Bone marrow (tissue), 2 donors: ENCODE measurements at places on chromosomes 5 and 9.

- DNase-seq: no peak
Observed at GRCh38 chr5:5583023-5583765, 160.7 kb downstream of the ICE1 start.

DNA sequence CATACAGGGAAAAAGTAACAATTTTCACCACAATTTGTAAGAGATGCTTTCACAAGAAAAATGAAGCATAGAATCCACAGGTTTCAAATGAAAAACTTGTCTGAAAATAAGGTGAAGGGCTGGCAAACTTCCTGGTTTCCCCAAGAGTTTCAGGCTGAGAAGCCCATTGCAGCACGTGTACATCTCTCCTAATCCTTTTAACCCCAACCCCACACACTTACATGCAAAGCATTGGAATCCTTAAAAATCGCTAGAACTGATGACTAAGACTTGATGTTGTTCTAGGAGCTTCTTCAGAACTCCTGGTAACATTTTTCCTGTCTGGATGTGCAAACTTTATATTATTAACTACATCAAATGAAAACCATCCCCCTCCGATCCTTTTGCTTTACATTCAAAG lies 317.8 kb upstream of the RGMB start:
- DNase-seq: no peak

- no peak for DNase-seq
Observed at GRCh38 chr5:33049298-33049697, 338.2 kb downstream of the NPR3 start.

DNA sequence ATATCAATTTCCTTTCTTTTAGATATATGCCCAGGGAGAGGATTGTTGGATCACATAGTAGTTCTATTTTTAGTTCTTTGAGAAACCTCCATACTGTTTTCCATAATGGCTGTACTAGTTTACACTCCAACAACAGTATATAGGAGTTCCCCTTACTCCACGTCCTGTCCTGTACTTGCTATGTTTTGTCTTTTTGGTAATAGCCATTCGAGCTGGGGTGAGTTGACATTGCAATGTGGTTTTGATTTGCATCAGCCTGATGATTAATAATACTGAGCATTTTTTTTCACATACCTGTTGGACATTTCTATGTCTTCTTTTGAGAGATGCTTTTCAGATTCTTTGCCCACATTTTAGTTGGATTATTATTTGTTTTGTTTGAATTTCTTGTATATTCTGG lies 445.9 kb downstream of the NTRK2 start:
- DNase-seq: no peak

- no peak for DNase-seq
Observed at GRCh38 chr9:125929846-125930245, 182.7 kb downstream of the PBX3 start.

DNA sequence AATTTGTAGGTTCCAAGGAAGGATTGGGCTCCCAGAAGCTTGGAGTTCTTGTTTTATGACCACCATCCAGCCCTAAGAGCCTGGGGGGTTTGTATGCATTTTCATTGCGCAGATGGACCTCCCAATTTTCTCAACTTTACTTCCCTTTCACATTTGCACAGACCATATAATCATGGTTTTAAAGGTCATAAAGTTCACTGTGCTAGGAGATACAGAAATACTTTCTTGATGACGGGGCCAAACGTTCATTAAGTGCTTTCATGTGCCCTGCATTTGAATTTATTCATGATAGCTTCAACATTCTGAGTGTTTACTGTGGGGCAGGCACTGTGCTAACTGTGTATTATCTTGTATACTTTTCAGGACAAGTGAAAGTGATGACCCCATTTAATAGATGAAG lies 51.5 kb downstream of the WWC1 start:
- DNase-seq: no peak

- DNase-seq: no peak
Observed at GRCh38 chr9:83182071-83182470, 119.1 kb upstream of the RASEF start.

GRCh38 chr9:15333376-15333881 lies 26.4 kb upstream of the TTC39B start:
- DNase-seq: no peak

- DNase-seq: no peak
Observed at GRCh38 chr9:137224830-137225694, at the start of gene CYSRT1. TSS of gene CYSRT1 (plus strand) at chr9:137225174. CDS start at chr9:137225622, 448 bp downstream.

DNA sequence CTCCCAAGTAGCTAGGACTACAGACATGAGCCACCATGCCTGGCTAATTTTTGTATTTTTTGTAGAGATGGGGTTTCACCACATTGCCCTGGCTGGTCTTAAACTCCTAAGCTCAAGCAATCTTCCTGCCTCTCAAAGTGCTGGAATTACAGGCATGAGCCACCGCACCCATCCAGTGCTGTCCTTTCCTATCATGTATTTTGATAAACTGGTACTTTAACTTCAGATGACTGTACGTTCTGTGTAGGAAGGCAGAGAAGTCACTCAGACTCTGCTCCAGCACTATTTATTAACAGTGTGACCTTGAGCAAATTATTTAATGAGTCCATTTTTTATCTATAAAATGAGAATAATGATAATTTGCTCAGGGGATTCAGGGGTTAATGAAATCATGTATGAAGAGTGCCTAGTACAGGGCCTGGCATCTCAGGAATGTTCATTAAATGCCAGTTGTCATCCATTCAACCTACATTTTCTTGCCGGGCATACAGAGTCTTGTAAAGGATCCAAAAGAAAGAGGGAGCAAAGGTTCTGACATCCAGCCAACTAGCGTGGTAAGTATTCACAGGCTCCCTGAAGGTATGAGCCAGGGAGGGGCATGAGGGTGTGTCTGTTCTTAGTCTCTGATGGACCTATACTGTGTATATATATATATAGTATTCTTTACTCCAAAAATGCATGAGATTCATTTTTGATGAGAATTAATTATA lies 201.9 kb downstream of the PBX3 start:
- DNase-seq: no peak

DNA sequence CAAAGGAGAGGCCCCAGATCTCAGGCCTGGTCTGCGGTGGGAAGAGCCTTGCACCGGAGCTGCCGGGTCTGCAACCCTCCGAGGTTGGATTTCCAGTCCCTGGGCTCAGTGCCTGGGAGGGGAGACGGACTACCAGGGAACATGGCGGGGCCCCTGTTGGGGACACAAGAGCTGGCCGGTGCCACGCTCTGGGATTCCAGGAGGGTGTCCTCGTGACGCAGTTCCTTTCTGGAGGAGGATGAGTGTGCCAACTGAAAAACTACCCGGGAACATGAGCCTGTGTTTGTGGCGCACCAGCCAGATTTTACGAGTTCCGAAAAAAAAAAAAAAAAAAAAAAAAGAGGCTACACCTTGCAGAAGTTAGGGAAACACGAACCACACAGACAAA lies 9.0 kb downstream of the NRARP start:
- DNase-seq: no peak

DNA sequence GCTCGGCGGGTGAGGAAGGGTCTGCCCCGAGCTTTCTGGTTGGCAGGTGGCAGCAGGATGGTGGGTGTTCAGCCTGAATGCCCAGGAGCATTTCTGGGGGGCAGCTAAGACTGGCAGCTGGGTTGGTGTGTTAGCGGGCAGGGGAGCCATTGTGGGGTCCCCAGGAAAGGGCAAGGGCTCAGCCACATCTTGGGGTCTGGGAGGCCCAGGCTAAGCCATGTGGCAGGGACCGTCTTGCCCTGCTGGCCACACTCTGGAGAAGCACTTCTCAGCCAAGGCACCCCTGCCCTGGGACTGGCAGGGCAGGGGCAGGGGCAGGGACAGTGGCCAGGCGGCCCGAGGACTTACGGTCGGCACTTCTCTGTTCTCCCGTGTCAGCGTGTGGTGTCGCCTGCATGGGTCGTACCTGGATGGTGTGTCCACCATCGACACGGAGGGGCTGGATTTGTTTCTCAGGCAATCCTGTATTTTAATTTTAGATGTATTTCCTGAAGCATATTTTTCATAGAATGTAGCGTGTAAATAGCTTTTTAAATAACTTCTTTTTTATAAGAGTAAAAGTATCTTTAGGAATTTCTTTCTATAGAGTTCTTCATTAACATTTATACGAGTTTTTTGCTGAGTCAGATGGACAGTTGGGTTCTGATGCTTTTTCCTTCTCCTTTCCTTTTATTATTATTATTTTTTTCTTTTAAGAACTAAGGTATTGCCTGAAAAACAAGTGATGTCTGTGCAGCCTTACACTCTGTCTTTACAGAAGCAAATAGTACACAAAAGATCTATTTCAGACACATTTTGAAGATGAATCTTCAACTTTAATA lies 102.0 kb downstream of the PHF2 start:
- no peak for DNase-seq

DNA sequence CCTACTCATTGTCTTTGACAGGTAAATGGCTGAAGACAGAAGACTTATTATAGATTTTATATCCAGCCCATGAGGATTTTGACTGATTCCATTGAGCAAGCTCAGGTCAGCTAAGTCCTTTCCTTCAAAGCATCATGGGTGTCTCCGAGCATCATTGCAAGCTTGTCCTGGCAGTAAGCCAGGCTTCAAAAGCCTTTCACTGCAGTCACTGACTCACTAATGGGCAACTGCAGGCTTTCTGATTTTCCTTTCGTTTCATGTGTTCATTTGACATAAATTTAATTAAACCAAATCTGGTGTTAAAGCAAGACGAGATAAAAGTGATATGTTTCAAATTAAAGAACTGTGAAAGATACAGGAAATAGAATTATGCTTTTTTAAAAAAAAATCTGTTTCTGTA lies 426.2 kb downstream of the ANXA1 start:
- no peak for DNase-seq

DNA sequence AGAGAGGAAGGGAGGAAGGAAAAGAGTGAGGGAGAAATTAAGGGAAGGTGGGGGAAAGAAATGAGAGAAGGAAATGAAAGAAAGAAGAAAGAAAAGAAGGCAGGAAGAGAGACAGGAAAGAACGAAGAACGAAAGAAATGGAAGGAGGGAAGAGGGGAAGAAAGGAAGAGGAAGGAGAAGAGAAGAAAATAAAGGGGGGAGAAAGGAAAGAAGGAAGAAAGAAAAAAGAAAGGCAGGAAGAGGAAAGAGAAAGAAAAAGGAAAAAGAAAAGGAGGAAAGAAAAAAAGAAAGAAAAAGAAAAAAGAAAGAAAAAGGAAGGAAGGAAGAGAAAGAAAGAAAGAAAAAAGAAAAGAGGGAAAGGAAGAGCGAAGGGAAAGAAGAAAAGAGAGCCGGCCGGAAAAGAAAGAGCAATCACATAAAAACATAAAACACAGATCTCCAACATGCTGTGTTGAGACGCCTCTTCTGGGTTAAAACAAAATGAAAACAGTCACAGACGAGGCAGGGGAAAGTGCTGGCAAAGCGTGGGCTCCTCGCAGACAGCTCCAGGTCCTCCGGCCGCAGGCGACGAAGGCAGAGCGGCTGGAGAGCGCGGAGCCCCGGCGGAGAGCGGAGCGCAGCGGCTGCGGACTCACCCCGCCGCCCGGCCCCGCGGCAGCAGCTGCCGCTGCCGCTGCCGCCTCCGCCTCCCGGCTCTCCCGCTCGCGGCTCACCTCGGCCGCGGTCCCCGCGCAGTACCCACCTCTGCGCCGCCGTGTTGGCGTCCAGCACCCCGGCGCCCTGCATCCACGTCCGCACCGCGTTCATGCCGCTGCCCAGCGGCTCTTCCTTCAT lies 896 bp downstream of the EBF1 start:
- no peak for DNase-seq

DNA sequence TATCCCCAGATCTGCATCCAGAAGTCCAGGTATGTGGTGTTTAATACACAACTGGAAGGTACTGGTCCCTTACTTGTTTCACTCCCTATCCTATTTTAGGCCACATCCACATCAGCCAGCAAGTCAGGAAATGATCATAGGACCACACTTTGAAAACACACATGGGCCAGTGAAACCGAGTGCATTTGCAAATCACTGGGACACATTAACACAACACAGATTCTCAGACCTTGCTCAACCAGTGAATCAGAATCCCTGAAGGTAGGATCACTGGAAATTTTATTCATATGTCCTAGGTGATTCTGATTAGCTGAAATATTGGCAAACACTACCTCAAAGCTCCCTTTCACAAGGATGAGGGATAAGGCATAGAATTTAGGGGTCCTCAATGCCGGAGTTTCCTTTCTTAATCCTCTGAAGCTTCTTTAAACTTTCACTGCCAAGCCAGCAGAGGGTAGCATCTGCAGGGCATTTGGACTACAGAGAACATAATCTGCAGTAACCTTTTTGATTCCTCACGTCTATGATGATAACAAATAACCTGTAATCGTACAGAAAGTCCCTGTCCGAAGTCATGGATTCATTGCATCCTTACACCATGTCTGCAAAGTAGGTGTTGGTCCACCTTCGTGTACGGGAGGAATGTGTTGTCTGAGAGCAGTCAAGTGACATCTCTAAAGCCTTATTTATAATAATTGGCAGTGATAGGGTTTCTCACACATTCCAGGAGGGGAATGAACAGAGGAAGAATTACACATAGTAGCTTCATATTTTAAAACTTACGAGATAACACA lies 11.0 kb upstream of the ABLIM3 start:
- no peak for DNase-seq

- no peak for DNase-seq
Observed at GRCh38 chr5:78727786-78728761, 79.5 kb upstream of the LHFPL2 start.

- DNase-seq: no peak
Observed at GRCh38 chr5:179345433-179346321, at the start of gene ADAMTS2. TSS of gene ADAMTS2 (minus strand) at chr5:179345461. CDS start at chr5:179345328, 133 bp downstream.

DNA sequence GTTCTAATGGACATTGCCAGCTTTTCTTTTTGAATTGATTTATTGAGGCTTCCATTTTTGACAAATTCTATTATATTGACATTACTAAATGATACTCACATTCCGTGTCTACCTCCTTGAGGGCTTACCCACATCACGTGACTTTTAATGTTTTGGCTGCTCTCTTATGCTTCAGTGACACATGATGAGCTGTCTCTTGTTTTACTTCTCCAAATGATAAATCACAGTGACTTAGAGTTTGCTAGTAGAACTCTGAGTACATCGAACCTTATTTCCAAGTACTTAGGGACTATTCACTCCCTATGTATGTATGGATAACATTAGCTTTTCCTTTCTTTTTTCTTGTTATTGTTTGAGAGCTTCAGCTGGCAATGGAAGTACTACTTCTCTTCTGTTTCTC lies 169.8 kb upstream of the KCNN2 start:
- DNase-seq: no peak

- no peak for DNase-seq
Observed at GRCh38 chr9:78676623-78677022, 379.7 kb downstream of the PSAT1 start.

DNA sequence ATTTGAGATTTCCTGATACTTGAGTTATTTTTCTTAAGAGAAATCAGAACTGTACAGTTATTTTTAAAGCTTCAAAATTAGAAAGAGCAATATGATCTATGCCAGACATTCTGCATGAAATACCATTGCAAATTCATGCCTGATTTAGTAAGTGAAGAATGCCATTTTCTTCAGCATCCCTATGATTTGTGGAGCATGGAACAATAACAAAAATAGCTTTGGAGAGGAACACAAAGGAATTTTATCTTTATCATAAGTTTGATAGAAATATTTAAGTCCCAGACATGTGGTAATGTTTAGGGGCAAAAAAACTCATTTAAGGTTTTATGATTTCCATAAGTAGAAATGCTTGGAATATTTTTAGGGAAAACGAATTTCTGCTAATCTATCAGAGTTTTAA lies 1863.4 kb downstream of the EFNA5 start:
- no peak for DNase-seq

GRCh38 chr9:12060811-12061210 lies 632.4 kb upstream of the TYRP1 start:
- no peak for DNase-seq
